ENCODE measurements at places on chromosomes 16 and 17.

- no peak for DNase-seq
These were observed 9.2 kb downstream of the HS3ST3B1 start for GRCh38 chr17:14310101-14310500.

DNA sequence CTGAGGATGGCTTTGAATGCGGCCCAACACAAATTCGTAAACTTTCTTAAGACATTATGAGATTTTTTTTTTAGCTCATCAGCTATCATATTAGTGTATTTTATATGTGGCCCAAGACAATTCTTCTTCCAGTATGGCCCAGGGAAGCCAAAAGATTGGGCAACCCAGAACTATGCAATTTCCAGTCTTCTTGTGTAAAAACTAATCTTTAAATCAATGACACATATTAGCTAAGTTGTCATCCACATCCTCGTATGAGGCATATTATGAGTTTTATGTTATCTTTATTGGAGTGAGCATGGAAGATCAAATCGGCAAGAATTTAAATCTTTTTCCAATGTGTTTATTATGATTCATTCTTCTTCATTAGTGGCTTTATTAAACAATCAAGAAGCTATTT is 198.6 kb upstream of the HSBP1 start:
- DNase-seq = no peak

GRCh38 chr17:50190293-50190602 is 11.2 kb downstream of the COL1A1 start:
- DNase-seq = no peak

DNA sequence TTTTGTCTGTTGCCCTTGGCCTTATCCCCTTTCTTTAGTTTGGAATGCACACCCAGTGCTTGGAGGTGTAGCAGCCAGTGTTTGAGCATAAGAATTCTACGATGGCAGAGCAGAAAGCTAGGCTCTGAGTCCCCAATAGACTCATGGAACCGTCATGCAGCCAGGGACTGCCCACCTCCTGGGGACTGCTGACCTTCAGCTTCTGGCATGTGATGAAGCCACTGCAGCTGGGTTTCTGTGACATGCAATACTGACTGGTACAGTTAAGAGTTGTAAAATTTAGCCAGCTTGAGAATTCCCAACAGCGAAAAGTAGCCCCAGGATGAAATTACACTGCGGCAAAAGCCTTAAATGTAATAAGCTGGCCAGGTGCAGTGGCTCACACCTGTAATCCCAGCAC is 9.0 kb upstream of the MAP3K14 start:
- DNase-seq = no peak

DNA sequence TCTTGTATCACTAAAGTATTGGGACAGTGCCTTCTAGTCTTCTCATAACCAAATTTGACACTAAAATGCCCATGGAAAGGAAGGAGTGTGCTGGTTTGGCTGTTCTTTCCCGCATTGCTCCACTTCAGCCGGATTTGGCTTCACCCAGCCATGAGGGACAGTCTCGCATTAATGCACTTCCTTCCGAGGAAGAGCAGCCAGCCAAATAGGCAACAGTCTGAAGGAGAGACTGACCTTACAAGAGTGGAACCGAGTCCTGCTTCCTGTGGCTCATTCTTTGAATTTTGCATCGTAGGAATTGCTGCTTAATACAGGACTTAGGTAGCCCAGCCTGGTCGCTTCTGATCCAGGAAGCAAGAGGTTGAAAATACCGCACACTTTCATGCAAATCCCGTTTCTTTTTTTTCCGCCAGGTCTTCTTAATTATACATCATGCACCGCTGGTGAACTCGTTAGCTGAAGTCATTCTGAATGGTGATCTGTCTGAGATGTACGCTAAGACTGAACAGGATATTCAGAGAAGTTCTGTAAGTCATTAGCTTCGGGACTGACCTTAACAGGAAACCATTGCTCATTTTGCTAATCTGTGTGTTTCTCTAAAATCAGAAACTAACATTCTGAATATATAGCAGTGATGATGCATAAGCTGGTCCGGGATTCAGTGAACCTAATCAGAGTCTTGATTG is 38.2 kb downstream of the CLEC16A start:
- no peak for DNase-seq

DNA sequence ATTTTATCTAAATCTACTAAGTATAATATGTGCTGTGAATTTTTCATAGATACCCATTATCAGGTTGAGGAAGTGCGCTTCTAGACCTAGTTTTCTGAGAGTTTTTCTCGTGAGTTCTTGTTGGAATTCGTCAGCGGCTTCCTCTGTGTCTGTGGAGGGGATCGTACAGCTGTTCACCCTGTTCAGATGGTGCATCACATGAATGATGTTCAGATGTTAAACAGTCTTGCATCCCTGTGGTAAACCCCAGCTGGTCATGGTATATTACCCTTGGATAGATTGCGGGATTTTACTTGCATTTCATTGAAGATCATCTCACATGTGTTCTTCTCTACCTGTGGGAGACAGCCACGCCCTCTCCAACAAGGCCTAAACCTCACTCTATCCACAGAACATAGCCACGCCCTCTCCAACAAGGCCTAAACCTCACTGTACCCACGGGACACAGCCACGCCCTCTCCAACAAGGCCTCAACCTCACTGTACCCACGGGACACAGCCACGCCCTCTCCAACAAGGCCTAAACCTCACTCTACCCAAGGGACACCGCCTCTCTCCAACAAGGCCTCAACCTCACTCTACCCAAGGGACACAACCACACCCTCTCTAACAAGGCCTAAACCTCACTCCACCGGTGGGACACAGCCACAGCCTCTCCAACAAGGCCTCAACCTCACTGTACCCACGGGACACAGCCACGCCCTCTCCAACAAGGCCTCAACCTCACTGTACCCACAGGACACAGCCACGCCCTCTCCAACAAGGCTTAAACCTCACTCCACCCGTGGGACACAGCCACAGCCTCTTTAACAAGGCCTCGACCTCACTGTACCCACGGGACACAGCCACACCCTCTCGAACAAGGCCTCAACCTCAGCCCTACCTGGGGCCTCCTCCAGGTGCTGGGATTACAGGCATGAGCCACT is 180.2 kb upstream of the CHMP6 start:
- no peak for DNase-seq

- DNase-seq = no peak
These were observed 43.9 kb upstream of the RCVRN start for GRCh38 chr17:9948928-9949327.

GRCh38 chr17:80393241-80393890 is 21.6 kb upstream of the ENDOV start:
- no peak for DNase-seq

GRCh38 chr17:76032073-76032779 is 5.1 kb upstream of the EVPL start:
- DNase-seq = no peak

DNA sequence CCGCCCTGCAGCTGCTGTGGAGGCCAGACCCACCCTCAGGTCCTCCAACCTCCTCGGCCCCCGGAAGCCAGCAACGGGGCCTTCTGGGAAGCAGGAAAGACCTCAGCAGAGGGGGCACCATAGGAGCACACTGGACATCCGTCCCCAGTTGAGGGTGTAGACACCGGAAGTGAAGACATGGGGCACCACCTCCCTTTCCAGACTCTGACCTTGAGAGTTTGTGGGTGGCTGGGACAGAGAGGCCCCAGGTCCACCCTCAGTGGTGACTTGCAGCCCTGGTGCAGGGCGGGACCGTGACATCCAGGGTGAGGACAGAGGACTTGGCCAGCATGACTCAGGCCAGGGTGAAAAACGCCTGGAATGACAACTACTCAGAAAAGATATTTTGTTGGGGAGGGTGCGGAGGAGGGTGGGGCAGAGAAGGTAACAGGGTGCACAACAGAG is 19.9 kb downstream of the CEP295NL start:
- no peak for DNase-seq

DNA sequence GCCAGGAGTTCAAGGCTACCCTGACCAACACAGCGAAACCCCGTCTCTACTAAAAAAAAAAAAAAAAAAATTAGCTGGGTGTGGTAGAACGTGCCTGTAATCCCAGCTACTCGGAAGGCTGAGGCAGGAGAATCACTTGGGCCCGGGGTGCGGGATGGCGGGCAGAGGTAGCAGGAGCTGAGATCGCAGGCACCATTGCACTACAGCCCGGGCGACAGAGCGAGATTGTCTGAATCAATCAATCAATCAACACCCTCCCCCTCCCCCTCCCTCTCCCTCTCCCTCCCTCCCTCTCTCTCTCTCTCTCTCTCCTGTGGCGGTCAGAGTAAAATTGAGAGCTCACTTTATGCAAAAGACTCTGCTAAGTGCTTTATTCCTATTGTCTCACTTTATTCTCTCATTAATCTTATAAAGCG is 1.2 kb downstream of the HSDL1 start:
- DNase-seq = no peak

- DNase-seq = no peak
These were observed 2051.3 kb downstream of the TP53TG3F start for GRCh38 chr16:35510701-35511100.

DNA sequence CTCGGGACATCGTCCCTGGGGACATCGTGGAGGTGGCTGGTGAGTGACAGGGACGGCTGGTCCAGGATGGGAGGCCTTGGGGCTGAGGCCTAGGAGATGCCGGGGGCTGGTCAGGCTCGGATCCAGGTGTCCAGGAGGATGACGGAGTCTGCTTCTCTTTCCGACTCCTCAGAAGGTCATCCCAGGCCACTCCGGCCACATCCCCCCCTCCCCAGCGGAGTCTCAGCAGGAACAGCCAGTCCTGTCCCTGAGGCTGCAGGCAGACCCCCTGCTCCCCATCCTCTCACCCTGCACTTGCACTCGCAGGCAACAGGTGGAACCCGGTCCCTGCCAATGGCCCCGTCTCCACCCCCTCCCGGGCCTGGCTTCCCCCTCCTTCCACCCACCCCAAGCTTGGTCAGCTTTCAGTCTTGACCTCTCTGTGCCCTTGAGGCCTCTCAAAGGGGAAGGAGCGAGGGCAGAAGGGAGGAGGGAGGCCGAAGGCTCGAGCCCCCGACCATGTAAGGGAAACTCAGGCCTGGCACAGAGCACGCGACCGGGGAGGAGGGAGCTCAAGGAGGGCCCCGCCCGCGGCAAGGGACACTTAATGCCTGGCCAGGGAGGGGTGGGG is 4.4 kb downstream of the ATP2A1 start:
- DNase-seq = no peak

DNA sequence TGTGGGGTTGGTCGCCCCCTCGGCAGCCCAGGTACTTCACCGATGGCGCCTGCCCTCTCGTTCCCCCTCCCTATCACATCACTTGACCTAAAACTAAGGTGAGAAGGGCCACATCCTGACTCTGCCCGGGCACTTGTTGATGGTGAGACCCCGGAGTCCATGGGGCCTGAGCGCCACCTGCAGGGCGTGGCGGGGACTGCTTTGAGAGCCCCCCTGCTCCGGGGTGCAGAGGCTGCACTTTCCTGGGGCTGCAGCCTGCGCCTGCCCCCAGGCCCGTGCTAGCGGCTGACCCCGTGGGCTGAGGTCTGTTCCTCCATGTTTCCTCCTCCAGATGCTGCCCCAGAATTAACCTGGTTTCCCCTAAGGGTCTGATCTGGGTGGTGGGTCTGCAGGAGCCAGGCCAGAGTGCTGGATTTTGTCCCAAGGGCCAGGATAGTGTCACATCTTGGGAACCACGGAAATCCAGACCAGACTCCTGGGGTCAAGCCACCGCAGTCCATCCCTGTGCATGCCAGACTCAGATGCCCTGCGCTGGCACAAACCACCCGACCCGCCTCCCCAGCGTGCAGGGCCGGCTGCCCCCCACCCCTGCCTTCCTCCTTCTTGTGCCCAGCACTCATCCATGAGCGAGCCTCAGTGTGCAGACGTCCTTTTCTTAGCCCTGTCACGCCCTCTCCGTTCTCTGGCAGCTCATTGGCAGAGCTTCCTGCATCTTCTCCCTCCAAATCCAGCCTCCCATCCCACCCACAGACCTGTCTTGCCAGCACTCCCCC is 2.7 kb downstream of the NDUFAF8 start:
- DNase-seq = peak; percentile 53

GRCh38 chr16:29820730-29821642 is 724 bp downstream of the MVP start:
- DNase-seq = no peak

GRCh38 chr16:28491230-28491969 is 474 bp downstream of the CLN3 start:
- no peak for DNase-seq

Measured in activated CD4-positive, alpha-beta T cell treated with anti-CD3 and anti-CD28 coated beads, Interleukin-2, amount 50 U/mL, for 4 hours (primary cell).